ENCODE measurements at places on chromosomes 2 and 18.

- DNase-seq: no peak
Observed at GRCh38 chr18:51668101-51668500, 470.6 kb upstream of the MEX3C start.

DNA sequence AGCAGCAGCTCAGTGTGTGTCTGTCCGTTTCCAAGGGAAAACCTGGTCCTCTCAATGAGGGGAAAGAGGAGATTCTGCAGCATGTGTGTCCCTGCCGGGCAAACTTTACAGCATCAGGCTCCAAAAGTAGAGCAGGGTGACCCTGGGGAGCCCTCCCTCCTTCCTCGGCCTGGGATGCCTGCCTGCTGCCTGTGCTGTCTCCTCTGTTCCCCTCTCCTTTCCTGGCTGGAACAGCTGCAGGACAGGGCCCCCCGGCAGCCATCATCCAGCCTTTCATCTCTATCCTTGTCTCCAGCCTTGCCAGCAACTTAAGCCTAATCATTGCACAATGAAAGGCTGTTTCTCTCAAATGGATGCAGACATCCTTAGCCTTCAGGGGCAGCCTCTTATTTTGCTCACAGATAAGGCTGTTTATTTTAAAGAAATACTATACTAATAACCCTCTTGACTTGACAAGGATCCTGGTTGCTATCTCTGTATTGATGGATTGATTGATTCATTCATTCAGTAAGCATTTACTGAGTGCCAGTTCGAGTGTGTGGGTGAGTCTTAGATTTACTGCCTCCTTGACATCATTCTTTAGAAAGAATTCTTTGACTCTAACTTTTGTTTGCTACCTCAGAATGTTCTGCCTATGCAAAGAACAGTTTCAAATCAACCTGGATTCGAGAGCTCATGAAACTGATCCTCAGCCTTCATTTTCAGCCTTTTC lies 40.6 kb upstream of the EDAR start:
- no peak for DNase-seq

- DNase-seq: no peak
Observed at GRCh38 chr2:55732854-55733253, 39.2 kb upstream of the PNPT1 start.

DNA sequence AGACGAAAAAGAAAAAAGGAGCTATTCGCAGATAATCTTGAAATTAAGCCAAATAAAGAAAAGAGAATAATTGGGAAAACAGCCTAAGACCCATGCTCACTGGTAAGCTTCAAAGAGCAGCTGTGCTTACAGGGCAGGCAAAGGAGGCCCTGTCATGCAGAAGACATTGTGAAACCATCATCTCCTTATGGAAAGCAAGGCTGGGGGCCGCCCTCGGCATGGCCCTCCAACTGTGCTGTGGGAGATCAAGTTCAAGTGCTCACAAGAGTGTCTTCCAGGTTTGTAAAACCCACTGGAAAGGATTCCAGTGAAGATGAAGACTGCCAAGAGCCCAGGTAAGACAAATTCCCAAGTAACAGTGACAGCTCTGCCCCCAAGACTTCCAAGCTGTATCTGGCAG lies 32.2 kb downstream of the ACVR1 start:
- DNase-seq: no peak

GRCh38 chr2:54907663-54908062 lies 142.6 kb downstream of the RTN4 start:
- DNase-seq: no peak

- DNase-seq: no peak
Observed at GRCh38 chr2:98875081-98875728, 60.8 kb downstream of the CRACDL start.

GRCh38 chr2:38394903-38395341 lies 17.8 kb upstream of the ATL2 start:
- no peak for DNase-seq

DNA sequence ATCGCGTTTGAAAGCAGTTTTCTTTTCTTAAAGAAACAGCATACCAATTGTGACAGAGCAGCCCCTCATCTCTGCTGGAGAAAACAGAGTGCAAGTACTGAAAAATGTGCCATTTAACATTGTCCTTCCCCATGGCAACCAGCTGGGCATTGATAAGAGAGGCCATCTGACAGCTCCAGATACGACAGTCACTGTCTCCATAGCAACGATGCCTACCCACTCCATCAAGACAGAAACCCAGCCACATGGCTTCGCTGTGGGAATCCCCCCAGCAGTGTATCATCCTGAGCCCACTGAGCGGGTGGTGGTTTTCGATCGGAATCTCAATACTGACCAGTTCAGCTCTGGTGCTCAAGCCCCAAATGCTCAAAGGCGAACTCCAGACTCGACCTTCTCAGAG lies 9.5 kb downstream of the GRHL1 start:
- no peak for DNase-seq

GRCh38 chr2:105801961-105802360 lies 57.2 kb downstream of the NCK2 start:
- no peak for DNase-seq

- no peak for DNase-seq
Observed at GRCh38 chr2:183604065-183604464, 479.8 kb downstream of the NUP35 start.

- DNase-seq: no peak
Observed at GRCh38 chr2:45040786-45041185, 31.5 kb upstream of the SIX2 start.

- DNase-seq: peak; percentile 89
Observed at GRCh38 chr2:227324995-227325838, at the start of gene MFF. TSS of gene MFF (plus strand) at chr2:227325251. CDS start at chr2:227330666, 5,415 bp downstream.

GRCh38 chr2:239306274-239307220 lies 94.3 kb downstream of the HDAC4 start:
- DNase-seq: no peak

GRCh38 chr2:240730501-240731177 lies 39.0 kb downstream of the AQP12A start:
- DNase-seq: no peak

GRCh38 chr2:226380679-226381078 lies 418.9 kb downstream of the IRS1 start:
- no peak for DNase-seq

GRCh38 chr2:74333175-74333574 lies 10.0 kb downstream of the SLC4A5 start:
- no peak for DNase-seq

- no peak for DNase-seq
Observed at GRCh38 chr2:43138441-43138840, 88.0 kb downstream of the ZFP36L2 start.

DNA sequence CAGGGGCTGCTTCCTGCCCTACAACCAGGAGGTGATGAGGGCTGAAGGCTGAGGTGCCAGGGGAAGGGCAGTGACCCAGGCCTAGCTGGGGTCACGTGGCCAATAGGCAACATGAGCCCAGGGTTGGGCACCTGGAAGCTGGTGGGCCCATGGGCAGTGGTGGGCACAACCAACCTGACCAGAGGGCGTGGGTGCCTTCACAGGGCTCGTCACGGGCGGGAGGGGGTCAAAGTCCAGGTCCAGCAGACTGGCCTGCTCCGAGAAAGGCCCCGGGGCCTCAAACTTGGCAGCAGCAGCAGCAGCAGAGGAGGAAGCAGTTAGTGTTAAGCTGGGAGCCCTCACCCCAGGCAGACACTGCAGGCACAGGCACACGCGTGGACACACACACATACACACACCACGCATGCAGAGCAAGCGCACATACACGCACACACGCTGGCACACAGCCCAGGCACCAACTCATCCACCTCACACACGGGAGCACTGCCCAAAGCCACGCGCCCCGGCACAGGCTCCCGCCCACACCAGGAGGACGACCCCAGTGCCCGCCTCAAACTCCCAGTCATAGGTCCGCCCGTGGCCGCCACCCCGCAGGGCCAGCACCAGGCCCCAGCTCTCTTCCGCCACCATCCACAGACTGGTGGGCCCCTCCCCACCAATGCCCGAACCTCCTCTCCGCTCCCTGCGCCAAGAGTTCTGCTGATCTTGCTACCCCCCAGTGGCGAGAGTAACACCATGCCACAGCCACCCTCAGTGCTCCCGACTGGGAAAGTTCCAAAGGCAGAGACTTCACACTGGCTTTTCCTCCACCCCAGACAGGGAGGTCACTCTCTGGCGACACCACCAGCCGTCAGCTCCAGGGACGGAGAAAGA lies 53.0 kb downstream of the BIN1 start:
- DNase-seq: no peak

DNA sequence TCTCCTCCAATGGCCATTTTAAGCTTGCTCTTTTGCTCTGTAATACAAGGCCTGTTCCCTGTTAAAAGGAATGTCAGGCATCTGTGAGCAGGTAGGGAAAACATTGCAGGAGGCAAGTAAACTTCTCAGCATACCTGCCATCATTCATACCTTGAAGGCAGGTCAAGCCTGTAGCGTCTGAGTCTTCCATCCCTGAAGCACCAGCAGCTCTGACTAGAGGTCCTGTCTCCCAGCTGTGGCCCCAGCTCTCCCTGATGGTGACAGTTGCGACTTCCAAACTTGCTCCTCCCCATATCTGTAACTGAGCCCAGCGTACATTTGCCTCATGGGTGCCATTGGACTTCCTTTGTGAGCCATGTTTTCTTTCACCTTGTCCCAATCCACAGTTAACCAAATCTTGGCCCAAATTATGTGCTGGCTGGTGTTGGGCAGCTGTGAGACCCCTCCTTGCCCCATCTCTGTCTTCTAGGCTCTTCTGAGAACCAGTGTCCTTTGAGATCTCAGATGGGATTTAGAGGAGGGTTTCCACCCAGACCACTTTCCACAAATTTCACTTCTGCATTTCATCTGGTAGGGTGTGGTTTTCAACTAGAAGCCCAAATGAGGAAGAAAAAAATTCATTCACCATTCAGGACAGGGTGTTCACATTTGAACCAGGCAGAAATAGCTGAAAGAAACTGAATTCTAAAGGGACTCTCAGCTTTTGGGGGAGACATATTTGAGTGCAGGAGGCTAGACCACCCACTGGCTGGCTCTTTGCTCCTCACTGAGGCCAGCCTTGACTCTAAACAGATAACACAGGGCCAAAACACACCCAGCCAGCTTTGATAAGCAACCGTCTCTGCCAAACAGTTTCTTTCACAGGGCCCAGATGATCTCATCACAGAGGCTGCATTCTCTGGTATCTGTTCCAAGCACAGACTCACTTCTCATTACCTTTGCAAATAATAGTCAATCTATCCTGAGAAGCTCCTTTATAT lies 66.4 kb upstream of the MSH2 start:
- DNase-seq: no peak

DNA sequence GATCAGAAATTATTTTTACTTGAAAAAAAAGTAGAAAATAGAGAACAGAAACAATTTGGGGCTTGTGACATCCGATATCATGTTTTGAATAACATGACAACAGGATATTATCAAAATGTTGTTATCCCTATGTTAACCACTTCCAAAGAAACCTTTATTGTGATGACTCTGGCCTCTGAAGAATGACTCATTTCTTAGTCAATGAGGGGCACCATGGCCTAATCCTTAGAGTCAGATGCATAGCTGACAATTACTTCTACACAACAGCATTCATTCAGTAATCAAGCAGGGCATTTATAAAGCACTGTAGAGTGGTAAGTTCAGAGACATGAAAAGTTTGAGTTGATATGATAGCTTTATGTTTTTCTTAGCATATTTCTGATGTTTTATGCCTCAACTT lies 703.0 kb downstream of the RNF144A start:
- no peak for DNase-seq

GRCh38 chr2:189446780-189447179 lies 5.5 kb downstream of the WDR75 start:
- no peak for DNase-seq

GRCh38 chr18:36536426-36536825 lies 238.9 kb downstream of the FHOD3 start:
- no peak for DNase-seq

- no peak for DNase-seq
Observed at GRCh38 chr2:217279140-217279539, 419.3 kb upstream of the TNP1 start.

DNA sequence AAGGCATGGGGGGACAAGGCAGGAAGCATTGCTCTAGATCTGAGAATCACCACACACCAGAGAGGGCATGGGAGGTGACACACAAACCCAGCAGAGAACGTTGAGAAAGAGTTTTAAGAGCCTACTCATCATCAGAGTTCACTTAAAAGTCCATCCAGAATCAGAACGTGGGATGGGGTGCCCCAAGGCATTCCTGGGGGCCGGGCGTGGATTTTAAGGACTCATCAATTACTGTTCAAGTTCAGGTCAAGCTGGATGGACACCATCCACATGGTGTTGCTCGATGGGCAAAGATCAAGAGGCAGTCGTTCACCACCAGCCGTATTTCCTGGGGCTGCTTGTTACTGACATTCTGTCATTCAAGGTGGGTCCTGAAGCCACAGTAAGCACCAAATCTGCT lies 34.9 kb downstream of the BCL11A start:
- no peak for DNase-seq

DNA sequence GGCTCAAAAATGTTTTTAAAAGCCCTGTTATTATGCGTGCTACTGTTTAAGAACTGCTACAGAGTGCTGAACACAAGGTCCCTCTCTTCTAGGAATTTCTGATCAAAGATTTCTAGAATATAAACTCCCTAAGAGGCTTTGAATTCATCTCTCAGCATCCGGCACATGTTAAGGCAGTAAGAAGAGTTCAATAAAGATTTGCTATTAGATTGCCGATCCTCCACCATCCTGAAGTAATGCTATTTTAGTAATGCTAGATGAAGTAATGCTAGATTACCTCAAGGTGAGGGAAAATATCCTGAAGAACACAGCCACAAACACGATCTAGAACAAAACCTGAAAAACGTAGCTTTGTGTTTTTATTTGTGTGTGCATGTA lies 949 bp upstream of the MYL12B start:
- DNase-seq: no peak

DNA sequence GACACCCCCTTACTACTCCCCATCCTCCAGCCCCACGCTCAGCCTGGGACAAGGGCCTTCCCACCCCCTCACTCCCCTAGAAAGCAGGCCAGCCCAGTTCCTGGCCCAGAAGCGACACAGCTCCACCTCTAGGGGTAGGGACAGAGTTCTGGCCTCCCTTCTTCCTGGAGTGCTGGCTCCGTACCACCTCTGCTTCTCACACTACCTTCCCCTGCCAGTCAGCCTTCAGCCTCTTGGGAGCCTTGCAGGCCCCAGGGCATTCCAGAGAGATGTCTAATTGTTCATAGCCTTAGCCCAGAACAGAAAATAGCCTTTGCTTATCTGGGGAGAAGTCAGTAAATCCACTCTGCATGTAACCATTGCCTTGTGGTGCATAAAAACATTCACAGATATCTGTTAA lies 13.1 kb upstream of the CATIP start:
- no peak for DNase-seq

DNA sequence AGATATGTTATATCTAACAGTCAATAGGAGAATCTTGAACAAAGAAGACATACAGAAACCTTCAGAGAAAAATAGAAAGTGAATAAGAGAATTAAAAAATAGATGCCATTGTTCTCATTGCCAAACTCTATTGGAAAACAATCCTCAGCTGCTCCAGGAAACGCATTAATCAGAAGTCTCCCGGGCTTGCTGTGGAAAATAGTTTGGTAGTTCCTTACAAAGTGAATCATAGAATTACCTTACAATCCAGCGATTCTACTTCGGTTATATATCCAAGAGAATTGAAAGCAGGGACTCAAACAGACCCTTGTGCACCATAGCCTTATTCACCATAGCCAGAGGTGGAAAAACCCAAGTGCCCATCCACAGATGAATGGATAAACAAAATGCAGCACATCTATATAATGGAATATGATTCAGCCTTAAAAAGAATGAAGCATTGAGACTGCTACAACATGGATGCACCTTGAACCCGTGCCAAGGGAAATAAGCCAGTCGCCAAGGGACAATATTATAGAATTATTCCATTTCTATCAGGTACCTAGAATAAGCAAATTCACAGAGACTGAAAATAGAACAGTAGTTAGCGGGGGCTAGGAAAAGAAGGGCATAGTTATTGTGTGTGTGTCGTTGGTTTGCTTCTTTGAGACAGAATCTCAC lies 21.9 kb upstream of the CHRNA1 start:
- DNase-seq: no peak

GRCh38 chr2:136394136-136395060 lies 276.4 kb upstream of the CXCR4 start:
- no peak for DNase-seq
